Naive thymus-derived CD8-positive, alpha-beta T cell (primary cell): ENCODE measurements at places on chromosomes 4 and X. TPM values are rescaled to one million over a fixed set of nuclear protein-coding genes. Genes with fewer than 3 reads are reported as not detected.

The RNF150 gene
- total RNA-seq = not detected

The STPG2 gene
- 0.47 TPM for total RNA-seq

The ASB12 gene
- total RNA-seq = 0.30 TPM

The HMX1 gene
- total RNA-seq = not detected

The CCDC160 gene
- not detected for total RNA-seq

The POU4F2 gene
- total RNA-seq = not detected

The TCP11X2 gene
- total RNA-seq = not detected

The ATP2B3 gene
- total RNA-seq = not detected

The CT47A7 gene
- total RNA-seq = not detected

The PLP1 gene
- total RNA-seq = not detected

The ABCG2 gene
- total RNA-seq = 0.33 TPM

The ANXA5 gene
- total RNA-seq = 40.7 TPM

The CORIN gene
- total RNA-seq = 0.49 TPM

The GNL3L gene
- 55.3 TPM for total RNA-seq

The TAF7L gene
- total RNA-seq = not detected

DNA sequence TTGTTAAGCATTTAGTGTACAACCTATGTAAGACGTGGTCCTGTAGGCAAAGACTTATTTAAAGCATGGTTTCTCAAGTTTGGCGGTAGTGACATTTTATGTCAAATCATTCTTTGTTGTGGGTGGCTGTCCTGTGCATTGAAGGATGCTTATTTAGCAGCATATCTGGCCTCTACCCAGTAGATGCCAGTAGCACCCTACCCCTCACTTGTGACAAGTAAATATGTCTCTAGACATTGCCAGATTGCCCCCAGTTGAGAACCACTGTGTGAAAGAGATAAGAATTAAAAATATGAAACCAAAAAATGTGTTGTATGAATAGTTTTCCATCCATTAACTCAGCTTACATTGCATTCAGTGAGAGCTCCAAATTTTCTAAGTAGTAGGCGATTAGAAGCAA lies 25.5 kb downstream of the MMAA start:
- no peak for DNase-seq
- no peaks in the 10 kb centered on the region for H3K4me1 ChIP-seq
- no peak overlapping the region for H3K27ac ChIP-seq

- H3K4me1 ChIP-seq = peaks cover 4% of the 10 kb centered on the region
- H3K27me3 ChIP-seq = no peaks in the 10 kb centered on the region
- H3K36me3 ChIP-seq = no peaks in the 10 kb centered on the region
These were observed 11.1 kb upstream of the SYP start for GRCh38 chrX:49211074-49211473.

GRCh38 chr4:94536049-94536448 lies 84.3 kb downstream of the PDLIM5 start:
- no peak overlapping the region for H3K4me3 ChIP-seq
- DNase-seq = no peak
- H3K27ac ChIP-seq = no peak overlapping the region
- no peaks in the 10 kb centered on the region for H3K4me1 ChIP-seq
- no peaks in the 10 kb centered on the region for H3K36me3 ChIP-seq
- no peaks in the 10 kb centered on the region for H3K27me3 ChIP-seq

DNA sequence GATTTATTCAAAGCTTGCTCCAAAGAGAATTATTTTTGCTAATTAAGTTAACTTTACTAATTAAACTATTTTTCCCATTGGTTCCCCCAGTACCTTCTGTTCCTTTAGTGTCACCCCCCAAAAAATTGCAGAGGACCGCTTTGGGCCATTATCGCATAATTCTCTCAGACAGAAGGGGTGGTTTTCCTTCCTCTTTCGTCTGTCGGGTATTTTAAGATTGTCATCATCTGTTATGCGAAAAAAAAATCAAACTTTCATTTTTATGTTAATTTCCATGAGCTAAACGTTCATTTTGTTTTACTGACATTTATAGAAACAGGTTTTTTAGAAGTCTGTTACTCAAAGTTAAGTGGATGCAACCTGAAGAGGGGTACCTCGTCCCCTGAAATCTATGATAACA lies 76.2 kb upstream of the DDX3X start:
- no peak overlapping the region for H3K4me3 ChIP-seq
- H3K36me3 ChIP-seq = no peaks in the 10 kb centered on the region
- no peak overlapping the region for H3K27ac ChIP-seq
- DNase-seq = no peak

GRCh38 chrX:116379854-116380253 lies 56.6 kb upstream of the SLC6A14 start:
- H3K4me1 ChIP-seq = no peaks in the 10 kb centered on the region
- H3K27me3 ChIP-seq = no peaks in the 10 kb centered on the region
- no peaks in the 10 kb centered on the region for H3K36me3 ChIP-seq
- no peak overlapping the region for H3K4me3 ChIP-seq

- H3K36me3 ChIP-seq = no peaks in the 10 kb centered on the region
- H3K27ac ChIP-seq = no peak overlapping the region
- H3K27me3 ChIP-seq = no peaks in the 10 kb centered on the region
These were observed 326.6 kb upstream of the ATOH1 start for GRCh38 chr4:93501946-93502345.

DNA sequence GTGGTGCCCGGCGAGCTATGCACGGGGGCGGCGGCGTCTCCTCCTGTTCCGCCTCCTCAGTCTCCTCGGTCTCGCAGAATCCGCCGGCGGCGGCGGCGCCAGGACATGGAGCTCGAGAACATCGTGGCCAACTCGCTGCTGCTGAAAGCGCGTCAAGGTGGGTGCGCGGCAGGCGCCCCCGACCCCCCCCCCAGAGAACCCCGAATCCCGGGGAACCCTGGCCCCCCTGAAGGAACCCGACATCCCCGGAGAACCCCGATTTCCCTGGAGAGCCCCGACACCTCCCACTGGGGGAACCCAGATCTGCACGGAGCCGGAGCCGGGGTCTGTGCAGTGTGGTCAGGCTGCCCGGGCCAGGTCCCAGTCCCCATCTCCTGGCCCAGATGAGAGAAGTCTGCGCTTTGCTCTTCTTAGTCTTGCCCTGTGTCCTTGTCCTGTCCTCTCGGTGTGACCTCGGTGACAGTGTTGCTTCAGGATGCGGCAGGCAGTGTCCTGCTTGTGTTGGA lies 648 bp downstream of the GRK4 start:
- DNase-seq = no peak
- H3K4me3 ChIP-seq = peak overlapping the region; percentile 91
- no peaks in the 10 kb centered on the region for H3K27me3 ChIP-seq
- H3K4me1 ChIP-seq = peaks cover 41% of the 10 kb centered on the region
- H3K27ac ChIP-seq = peak overlapping the region; percentile 89

DNA sequence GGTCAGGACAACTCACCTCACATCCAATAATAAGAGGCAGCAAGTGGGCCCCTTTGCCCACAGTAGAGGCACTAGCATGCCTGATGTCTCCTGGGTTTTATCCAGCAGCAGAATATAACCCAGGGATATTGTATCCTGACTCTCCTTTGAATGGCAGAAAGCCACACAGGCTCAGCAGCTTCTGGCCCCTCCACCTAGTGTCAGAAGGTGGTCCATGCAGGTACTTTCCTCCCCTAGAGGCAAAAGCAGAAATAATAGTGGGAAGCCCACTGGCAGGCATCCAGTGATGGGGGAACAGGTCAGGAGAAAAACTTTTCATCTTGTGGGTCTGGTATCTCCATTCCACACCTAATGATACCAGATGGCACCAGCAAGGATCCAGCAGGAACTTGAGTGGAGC lies 75.5 kb upstream of the IRS4 start:
- H3K4me3 ChIP-seq = no peak overlapping the region
- H3K27ac ChIP-seq = no peak overlapping the region
- DNase-seq = no peak
- H3K27me3 ChIP-seq = no peaks in the 10 kb centered on the region
- no peaks in the 10 kb centered on the region for H3K36me3 ChIP-seq

DNA sequence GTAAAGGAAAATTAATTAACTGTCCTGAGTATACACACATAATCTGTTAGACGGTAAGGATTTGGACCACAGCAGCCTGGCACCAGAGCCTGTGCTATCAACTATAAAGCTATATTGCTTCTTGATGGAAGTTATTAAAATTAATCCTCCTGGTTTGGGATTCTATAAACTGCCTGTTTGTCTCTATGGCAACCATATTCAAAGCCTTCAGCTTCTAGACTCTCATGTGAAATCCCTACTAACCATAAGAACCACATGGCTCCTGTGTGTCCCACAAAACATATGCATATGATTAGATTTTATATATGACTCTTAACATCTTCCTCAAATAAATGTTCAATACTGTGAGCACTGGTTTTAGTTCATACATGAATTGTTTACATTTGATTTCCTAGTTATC lies 380.8 kb downstream of the ANKRD50 start:
- H3K36me3 ChIP-seq = no peaks in the 10 kb centered on the region
- H3K4me3 ChIP-seq = no peak overlapping the region
- H3K27me3 ChIP-seq = no peaks in the 10 kb centered on the region
- no peak overlapping the region for H3K27ac ChIP-seq
- no peak for DNase-seq
- H3K4me1 ChIP-seq = no peaks in the 10 kb centered on the region

GRCh38 chr4:21830272-21830671 lies 118.3 kb downstream of the KCNIP4 start:
- no peaks in the 10 kb centered on the region for H3K36me3 ChIP-seq
- no peak overlapping the region for H3K27ac ChIP-seq
- no peak for DNase-seq
- peaks cover 4% of the 10 kb centered on the region for H3K27me3 ChIP-seq
- no peak overlapping the region for H3K4me3 ChIP-seq
- H3K4me1 ChIP-seq = no peaks in the 10 kb centered on the region

GRCh38 chrX:124023838-124024238 lies 62.3 kb downstream of the STAG2 start:
- H3K27ac ChIP-seq = peak overlapping the region; percentile 41
- H3K4me3 ChIP-seq = no peak overlapping the region
- H3K27me3 ChIP-seq = no peaks in the 10 kb centered on the region
- DNase-seq = no peak

DNA sequence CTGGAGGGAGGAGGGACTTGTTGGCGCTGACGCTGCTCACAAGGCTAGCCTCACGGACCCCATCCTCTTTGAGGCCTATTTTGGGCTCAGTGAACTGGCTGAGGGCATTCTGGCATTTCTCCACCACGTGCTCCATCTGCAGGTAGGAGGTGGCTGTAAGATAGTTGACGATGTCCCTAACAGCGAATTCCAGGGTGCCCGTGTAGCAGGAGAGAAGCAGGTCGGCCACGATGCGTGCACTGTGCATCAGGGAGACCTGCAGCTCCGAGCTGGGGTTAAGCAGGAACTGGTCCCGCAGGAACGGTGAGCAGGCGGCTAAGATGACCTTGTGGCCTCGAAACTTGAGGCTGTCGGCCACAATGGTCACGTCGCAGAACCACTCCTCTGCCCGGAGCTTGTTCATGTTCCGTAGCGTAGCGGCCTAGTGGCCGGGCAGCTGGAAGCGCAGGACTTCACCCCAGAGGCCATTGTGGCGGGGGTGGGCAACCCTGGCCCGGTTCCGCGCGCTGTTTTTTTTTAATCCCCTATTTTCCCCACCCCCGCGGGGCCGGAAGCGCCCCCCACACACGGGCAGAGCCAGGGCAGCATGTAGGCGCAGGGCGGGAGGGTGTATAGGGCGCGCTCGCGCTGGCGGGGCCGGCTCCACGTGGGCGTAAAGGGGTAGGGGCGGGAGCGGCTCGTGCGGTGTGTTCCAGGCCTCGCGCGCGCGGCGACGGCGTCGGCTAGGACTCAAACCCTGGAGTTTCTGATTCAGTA lies 73.2 kb downstream of the UBE2K start:
- H3K27ac ChIP-seq = no peak overlapping the region
- no peak overlapping the region for H3K4me3 ChIP-seq
- no peaks in the 10 kb centered on the region for H3K27me3 ChIP-seq
- DNase-seq = no peak
- H3K36me3 ChIP-seq = peaks cover 52% of the 10 kb centered on the region

DNA sequence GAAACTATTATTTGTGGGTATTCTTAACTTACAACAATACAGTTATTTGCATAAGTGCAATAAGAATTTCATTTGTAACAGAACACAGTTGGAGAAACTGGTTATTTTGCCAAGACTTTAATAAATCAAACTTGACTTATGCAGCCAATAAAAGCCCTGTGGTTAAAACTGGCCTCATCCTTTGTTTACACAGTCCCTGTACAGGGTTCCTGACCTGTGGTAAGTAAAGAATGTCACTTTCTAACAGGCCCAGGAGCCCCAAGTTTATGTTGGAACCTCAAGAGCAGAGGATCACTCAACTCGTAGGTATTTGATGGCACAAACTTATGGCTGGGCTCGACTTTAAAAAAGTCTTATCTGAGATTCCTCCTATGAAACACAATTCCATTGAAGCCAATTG lies 88.6 kb upstream of the PTCHD1 start:
- H3K27ac ChIP-seq = no peak overlapping the region
- H3K36me3 ChIP-seq = no peaks in the 10 kb centered on the region
- no peaks in the 10 kb centered on the region for H3K27me3 ChIP-seq
- H3K4me1 ChIP-seq = no peaks in the 10 kb centered on the region
- H3K4me3 ChIP-seq = no peak overlapping the region
- no peak for DNase-seq

DNA sequence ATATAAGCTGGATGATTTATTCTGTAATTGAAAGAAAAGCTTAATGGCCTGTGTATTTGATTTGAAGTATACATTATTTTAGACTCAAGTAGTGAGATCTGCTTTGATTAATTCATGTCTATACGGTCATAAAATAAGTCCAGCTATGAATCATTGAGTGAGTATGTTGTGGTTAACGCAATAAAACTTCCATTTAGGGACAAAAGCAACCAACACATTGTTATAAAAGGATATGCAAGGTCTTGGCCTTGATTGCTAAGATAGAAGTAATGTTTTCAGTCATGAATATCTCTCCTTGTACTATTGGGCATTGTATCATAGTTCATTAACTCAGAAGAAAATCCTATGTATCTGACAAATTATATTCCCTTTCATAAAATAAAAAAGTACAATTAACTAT lies 162.1 kb downstream of the EPHA5 start:
- H3K27me3 ChIP-seq = no peaks in the 10 kb centered on the region
- no peak overlapping the region for H3K4me3 ChIP-seq
- DNase-seq = no peak
- H3K27ac ChIP-seq = no peak overlapping the region

DNA sequence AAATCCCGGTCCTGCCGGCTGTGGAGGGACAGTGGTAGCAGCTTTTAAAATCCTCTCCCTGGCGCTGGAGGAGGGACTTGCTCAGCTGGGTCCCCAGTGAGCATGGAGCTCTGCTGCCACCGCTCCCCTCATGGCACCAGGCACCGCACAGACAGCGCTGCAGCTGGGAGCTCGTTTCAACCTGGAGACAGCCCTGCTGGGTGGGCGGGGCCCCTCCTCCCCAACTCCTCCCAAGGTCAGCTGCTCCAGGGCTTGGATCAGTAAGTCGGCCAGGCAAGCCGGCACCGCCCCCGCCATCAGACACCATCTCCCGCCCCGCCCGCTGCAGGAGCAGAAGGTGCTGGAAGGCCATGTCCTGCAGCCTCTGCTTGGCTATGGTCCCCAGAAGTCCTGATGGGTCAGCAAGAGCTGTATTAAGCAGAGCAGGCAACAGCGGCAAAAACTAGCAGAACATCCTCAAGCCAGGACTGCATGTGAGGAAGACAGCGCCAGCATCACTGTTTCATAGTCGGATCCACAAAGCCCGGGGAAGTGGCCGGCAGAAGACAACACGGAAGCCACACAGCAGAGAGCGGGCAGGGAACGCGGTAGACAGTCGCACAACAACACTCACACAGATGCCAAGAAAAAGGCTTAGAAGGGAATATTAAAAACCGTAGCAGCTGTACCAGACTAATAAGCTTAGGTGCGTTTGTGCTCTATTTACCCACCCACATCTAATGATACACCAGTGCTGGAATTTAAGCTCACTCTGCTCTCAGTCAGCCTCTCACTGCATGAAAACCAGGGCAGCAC lies 16.2 kb downstream of the ZFYVE28 start:
- H3K27ac ChIP-seq = no peak overlapping the region
- DNase-seq = no peak
- peaks cover 17% of the 10 kb centered on the region for H3K4me1 ChIP-seq
- H3K27me3 ChIP-seq = no peaks in the 10 kb centered on the region
- peak overlapping the region; percentile 75 for H3K4me3 ChIP-seq
